OCI-LY7 (cell line): ENCODE measurements at places on chromosomes 7 and 10.

DNA sequence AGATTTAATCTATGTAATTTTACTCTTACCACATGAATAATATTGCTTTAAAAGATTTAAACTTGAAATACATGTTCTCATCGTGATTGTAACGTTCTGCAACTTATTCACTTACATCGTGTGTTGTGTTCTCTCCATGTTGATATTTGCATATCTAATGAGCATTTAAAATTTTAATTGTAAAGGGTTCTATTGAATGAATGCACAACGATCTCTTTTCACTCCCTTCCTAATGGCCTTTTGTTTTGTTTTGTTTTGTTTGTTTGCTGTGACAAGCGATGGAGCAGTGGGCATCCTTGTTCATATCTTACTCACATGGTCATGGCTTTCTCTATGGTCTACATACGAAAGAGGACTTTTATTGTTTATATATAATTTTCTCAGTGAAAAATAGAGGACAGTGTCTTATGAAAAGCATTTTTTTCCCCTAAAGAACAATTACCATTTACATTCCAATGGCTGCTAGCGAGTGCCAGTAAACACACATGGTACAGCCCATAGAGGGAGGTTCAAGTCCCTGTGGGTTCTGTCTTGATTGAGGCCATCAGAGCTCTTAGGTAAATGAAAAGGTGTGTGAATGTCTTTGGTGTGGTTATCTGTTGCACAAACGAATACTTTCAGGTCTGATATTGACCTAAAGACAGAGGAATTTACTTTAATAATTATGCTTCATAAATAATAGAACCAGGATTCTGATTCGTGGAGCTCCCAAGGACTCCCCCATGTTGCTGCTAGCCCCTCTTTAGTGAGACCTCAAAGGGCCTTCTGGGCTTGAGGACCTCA lies 32.4 kb downstream of the BTBD16 start:
- no peak for DNase-seq

DNA sequence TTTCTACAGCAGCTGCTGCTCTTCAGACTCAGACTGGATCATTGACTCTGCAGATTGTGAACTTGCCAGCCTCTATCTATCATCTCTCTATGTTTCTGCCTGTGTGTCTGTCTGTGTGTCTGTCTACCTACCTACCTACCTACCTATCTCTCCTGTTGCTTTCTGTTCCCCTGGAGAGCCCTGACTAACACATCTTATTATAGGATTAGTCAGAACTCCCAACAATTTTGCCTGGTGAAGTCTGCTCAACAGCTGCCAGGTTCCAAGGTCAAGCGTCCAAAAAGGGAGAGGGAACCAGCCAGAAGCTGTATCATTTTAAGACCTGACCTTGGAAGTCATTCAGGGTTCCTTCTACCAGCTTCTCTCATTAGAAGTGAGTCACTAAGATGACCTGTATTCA lies 579.0 kb upstream of the DPP6 start:
- DNase-seq: no peak

DNA sequence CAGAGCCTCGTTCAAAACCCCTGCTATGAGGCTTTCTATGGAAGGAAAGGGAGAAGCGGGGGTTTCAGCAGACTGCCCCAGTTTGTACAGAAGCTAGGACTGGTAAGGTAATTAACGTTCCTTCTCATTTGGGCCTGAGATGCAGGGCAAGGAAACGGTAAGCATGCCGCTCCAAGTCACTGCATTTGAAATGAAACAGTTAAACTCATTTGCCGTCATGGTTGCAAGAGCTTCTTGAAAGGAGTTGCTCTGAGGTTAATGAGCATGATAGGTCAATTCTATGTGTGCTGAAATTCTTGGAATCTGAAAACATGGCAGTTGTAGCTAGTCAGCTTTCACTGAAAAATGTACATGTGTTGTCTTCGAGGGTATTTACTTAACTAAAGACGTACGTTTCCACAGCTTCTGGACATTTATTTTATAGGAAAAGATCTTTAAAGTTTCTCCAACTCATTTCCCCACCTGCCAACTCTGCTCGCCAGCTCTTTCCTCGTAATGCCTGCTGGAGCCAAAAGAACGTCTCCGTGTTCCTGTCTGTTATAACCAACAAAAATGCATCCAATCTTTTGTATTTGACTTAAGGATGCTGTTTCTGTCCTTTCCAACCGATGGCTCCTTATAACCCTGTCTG lies 73.3 kb downstream of the ADAM12 start:
- DNase-seq: no peak

GRCh38 chr10:102900006-102900405 lies 18.1 kb upstream of the CNNM2 start:
- DNase-seq: no peak

DNA sequence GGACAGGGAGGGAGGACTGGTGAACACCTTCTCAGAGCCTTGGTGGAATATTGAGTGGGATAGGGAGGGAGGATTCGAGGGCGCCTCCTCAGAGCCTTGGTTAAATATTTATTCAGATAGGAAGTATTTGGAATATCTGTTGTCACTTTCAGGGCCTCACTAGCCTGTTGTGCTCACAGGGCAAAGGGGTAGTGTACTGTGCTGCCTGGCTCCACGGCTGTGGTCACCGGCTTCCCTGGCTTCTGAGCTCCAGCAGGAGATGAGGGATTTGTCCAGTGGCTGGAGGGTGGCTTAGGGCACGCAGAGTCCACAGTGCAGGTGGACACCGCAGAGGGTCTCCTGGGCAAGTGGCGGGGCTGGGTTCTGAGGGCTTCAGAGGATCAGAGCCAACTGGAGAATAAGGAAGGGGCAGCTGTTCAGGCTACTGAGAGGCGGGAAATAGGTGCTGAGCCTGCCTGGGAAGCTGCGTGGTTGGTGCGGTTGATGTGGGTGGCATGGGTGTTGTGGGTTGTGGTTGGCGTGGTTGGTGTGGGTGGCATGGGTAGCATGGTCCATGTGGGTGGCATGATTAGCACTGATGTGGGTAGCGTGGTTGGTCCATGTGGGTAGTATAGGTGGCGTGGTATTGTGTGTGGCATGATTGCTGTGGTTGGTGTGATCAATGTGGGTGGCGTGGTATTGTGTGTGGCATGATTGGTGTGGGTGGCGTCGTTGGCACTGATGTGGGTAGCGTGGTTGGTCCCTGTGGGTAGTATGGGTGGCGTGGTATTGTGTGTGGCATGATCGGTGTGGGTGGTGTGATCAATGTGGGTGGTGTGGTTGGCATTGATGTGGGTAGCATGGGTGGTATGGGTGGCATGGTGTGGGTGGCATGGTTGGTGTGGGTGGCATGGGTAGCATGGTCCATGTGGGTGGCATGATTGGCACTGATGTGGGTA lies 16.7 kb downstream of the INPP5A start:
- no peak for DNase-seq

DNA sequence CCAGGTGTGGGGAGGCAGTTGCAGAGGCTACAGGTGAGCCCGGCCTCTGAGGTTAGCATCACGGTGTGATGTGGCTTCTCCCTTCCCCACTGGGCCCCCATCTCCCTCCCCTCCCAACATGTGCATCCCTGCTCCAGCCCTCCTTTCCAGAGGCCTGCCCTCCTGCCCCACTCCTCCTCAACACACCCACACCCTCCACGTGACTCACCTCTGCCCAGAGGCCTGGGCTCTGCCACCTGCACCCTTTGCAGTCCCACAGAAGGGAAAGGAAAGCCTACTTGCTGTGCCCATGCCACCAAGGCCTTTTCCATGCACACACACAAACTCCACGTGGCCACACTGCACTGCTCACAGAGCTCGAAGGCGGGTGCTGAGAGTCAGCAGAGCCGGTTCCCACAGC lies 500.6 kb upstream of the FOXK1 start:
- DNase-seq: no peak

DNA sequence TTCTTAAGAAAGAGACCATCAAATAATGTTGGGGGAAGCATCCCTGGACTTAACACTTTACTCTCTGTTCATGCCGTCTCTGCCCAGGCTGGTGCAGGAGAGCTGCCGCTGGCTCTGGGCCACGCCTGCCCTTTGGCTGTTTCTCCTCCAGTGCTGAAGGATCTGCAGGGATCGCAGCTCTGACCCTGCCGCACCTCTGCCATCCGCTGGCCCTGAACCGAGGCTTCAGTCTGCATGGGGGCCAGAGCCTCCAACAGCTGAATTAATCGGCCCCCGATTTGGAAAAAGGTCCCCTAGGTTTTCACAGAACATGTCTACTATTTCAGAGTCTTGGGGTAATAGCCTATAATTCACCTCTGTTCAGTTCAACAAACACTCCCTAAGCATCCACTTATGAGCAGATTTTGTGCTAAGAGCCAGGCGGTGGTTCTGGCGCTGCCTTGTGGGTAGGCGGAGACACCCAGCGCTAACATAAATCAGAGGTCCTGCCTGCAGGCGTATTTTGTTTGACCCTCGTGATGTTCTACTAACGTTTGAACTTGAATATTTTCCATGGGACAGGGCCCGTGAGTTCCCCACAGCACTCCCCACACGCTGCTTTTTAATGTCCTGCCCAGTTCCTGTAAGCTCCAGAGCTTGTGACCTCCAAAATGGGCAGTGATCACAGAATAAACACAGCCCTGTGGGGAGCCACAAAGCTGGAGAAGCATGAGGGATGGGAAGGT lies 99.0 kb downstream of the DYNC2I1 start:
- no peak for DNase-seq

DNA sequence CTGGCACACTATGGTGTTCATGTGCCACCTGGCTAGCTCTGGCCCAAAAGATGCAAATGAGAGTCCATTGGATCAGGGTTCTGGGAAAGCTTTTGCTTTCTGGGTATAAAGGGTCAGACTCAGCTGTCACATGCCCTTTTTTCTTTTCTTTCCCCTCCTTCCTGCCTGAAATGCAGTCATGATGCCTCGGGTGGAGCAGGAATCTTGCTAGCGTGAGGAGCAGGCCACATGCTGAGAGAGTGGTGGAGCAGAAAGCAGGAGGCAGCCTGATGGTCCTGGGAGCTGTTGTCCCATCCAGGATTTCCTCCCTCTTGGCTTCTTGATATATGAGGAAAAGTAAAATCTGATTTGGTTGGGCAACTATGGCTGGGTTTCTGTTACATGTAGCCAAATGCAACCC lies 2.7 kb upstream of the LHPP start:
- no peak for DNase-seq

- no peak for DNase-seq
These were observed 694 bp downstream of the RBM20 start for GRCh38 chr10:110644598-110645462.

DNA sequence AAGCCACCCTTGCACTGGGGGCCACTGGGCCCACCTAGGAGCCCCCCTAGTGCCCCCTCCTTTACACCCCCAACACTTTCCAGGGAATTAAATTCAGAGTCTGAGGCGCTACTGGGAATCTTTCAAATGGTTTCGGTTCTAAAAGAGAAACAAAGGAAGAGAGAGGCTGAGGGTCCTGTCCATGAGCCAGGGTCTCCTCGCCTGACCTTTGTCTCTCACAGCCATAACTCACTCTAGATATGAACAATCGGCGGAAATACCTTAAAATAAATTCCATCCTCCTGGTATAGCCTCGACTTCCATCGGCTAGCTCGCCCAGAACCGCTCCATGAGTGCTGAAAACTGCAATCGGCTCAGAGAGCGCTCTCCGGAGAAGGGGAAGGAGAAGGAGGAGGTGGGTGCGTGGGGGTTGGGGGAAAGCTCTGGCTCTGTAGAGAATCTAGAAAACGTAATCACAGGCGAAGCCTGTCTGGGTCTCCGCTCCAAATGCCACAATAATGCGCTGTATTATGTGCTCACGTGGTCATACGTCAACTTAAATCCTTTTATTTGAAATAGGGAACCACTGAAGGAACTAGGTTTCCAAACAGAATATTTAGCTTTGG lies 12.6 kb downstream of the HOXA4 start:
- DNase-seq: no peak

DNA sequence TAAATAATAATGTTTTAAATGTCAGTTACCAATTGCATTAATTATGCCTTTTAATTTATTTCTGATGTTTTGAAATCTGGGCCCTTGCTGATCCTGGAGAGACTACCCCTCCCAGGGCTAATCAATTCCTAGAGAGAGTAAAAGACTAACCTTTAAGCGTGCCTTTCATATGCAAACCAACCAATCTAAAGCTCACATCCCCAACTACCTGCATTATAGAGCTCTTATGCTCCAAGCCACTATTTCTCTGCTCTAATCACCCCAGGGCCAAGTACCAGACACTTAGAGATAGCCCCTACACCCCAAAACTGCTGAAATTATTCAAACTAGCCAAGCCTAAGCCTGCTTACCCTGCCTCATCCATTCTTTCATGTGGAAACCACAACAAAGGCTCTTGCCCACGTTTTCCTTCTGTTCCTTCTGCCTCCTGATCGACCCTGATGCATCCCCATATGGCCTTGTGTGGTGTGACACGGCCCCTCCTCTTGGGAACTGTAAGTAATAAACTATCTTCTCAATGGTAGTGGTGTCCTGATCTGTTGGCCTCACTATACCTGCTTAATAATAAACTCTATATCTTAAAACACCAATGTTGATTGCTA lies 97.7 kb downstream of the HIBADH start:
- DNase-seq: no peak
